H4 (cell line): ENCODE measurements at places on chromosomes 6 and 20. TPM values are rescaled to one million over a fixed set of nuclear protein-coding genes. Genes with fewer than 3 reads are reported as not detected.

DNA sequence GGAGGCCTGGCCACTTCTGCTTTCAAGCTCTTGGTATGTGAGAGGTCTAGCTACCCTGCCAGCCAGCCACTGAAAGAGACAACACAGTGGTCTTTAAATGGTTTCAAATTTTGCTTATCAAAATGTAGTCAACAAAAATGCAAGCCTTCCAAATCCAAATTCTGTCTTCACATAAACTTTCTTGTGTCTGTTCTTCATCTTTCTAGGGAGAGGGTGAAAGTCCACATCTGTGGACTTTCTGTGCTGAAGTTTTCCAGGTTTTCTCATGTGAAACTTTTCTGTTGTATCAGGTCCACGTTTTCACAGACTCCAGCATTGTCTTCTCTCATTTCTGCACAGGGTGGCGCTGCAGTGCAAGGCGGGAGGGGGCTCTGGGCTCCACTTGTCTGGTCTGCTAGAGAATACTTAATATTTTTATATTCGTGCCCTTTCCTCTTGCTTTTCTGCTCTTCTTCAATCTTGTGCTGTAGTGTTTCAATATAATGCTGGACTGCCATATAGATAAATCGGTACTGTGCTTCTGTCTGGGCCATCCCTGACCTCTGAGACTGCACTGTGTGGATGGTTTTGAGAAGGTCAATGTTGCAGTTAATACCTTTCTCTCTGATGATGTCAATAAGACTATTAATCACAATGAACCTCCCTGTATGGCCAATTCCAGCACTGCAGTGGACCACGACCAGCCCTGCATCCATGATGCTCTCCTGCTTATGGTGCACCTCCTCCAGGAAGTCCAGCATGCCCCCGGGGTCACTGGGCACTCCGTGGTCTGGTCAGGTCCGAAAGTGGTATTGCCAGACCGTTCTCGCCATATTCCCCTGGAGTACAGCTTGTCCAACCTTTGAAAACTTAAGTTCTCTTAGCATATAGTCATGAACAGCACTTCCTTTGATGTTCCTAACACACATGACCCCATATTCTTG, 161.6 kb upstream of the TNFAIP3 start:
- no peak for DNase-seq

- DNase-seq: no peak
Measured at GRCh38 chr6:106281088-106281487, 44.5 kb downstream of the ATG5 start.

GRCh38 chr6:3538536-3538935, 81.7 kb upstream of the SLC22A23 start:
- DNase-seq: no peak

DNA sequence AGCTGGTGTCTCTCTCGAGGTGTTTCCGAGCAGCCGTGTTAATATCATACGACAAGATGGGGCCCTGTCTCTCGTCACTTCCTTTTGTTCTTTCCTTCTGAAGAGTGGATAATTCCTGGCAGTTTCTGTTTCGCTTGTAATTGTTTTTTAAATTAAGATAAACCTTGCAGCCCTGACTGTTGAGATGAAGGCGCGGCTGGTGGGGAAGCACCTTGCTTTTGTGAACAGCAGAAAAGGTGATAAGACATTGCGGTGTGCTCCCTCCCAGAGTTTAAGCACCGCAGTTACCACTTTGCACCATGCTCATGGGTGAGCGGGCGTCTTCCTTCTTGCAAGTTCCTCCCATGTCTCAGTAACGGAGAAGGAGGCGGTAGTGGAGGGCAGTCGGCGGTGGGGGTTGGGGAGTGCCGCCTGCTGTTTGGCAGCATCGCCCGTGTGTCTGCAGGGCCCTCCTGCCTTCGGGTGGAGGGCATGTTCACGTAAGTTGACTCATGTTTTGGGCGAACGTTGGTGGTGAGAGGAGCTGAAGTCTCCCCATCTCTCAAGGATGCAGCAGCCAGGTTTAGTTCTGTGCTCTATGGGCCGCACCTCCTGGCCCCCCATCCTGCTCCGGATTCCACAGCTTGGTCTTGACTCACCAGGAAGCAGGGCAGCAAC, 345.9 kb downstream of the TAF4 start:
- DNase-seq: no peak

The RNF217 gene
- 3.8 and 7.0 TPM in 2 replicates for total RNA-seq

GRCh38 chr6:53615633-53616449, 49.7 kb downstream of the KLHL31 start:
- peak; percentile 93 for DNase-seq

DNA sequence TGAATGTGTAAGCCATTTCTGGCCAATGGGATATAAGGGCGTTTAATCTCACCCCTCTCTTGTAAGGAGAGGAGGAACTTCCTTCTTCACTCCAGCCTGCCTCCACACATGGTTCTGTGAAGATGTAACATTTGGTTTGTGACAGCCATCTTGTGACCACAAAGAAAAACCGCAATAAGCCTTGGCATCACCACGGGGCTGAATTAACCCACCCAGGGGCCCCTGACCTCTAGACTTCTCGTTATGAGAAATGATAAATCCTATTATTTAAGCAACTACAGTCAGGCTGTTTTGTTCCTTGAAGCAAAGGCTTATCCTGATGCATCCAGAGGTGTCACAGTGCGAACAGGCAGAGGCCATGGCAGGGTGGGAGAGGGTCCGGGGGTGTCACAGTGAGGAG, 139.7 kb downstream of the CDC5L start:
- no peak for DNase-seq

- DNase-seq: no peak
Measured at GRCh38 chr20:12936020-12936419, 72.8 kb upstream of the SPTLC3 start.

- DNase-seq: no peak
Measured at GRCh38 chr6:167151648-167152047, 6.1 kb downstream of the GPR31 start.

DNA sequence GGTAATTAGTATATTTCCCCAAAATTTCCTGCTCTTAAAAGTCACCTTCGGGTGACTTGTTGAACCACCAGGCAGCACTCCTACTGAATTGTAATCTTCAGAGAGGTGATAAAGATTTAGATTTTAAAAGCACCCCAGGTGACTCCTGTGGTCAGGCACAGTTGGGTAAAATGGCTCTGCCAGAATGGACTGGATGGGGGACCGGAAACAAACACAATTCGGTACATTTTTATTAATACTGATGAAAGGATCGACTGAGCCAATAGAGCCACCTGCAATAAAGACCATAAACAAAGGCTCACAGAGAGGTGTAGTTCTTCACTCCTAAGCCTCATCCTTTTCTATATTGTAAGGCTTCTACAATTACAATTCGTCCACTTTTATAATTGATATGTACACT, 19.6 kb upstream of the FAM83C start:
- no peak for DNase-seq

DNA sequence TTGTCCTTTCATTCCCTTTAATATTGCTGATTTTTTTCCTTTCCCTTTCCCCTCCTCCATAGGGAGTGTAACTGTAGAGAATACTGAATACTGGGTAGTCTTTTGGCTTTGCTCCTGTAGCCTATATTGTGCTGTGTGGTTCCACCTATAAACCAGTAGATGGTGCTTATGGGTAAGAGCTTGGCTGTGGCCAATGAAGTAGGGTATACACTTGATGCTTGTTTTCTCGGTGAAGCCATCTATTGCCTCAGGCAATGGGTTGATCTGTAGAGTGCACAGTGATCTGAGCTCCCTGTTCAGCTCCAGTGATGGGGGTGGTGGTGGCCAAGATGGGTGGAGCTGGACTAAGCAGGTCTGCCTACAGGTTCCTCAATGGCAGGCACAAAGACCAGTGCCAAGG, 203.3 kb upstream of the IMPG1 start:
- no peak for DNase-seq

The GPLD1 gene
- total RNA-seq: 0.08 TPM in 1 of 2 replicates, not detected in the other

DNA sequence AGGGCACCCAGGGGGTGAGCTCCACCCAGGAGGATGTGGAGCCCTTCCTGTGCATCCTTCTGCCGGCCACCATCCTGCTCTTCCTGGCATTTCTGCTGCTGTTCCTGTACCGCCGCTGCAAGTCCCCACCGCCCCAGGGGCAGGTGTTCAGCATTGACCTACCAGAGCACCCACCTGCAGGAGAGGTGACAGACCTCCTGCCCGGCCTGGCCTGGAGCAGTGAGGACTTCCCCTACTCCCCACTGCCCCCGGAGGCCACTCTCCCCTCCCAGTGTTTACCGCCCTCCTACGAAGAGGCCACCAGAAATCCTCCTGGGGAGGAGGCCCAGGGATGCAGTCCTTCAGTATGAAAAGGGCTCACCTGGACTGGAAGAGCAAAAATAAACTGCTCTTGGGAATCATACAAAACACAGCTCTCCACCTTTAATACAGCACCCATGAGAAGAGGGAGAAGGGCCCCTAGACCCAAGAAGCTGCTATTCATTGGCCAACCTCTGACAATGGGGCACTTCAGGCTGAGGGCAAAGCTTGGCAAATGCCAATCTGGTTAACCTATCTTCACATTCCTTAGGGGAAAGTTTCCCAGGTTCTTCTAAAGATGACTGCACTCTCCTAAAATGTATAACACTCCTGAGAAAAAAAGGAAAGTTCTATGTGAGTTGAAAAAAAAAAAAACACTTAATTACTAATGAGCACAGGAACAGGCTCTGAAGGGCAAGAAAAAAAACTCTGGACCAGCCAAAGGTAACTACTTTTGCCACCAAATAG, 5.0 kb downstream of the SMIM28 start:
- DNase-seq: no peak
